Activated CD4-positive, alpha-beta T cell treated with anti-CD3 and anti-CD28 coated beads, Interleukin-2, amount 10 ng/mL, durations not matched to agents 7 days and 5 days (primary cell): ENCODE measurements at places on chromosomes 4 and X.

DNA sequence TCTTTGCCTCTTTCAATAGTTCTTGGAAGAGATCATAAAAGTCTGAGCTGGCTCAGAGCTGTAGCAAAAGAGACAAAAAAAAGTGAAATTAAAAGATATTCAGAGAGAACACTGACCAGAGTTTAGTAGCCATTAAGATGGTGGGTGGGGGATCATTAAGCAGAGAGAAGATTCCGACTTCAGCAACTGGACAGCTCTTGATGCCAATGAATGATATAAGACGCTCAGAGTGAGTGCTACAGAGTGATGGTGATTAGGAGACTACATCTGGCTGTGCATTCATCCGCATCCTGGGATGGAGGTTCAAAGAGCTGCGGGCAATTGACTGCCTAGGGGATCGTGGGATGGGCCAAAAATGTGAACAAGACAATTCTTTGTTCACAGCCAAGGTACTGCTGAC is 178.5 kb downstream of the PACRGL start:
- H3K27ac ChIP-seq: no peak overlapping the region
- no peaks in the 10 kb centered on the region for H3K4me1 ChIP-seq
- no peak overlapping the region for H3K4me3 ChIP-seq
- no peaks in the 10 kb centered on the region for H3K36me3 ChIP-seq
- no peak for DNase-seq
- no peaks in the 10 kb centered on the region for H3K27me3 ChIP-seq

GRCh38 chr4:116688536-116688935 is 396.8 kb downstream of the TRAM1L1 start:
- no peak for DNase-seq
- H3K27me3 ChIP-seq: no peaks in the 10 kb centered on the region
- H3K36me3 ChIP-seq: no peaks in the 10 kb centered on the region
- H3K4me3 ChIP-seq: no peak overlapping the region

DNA sequence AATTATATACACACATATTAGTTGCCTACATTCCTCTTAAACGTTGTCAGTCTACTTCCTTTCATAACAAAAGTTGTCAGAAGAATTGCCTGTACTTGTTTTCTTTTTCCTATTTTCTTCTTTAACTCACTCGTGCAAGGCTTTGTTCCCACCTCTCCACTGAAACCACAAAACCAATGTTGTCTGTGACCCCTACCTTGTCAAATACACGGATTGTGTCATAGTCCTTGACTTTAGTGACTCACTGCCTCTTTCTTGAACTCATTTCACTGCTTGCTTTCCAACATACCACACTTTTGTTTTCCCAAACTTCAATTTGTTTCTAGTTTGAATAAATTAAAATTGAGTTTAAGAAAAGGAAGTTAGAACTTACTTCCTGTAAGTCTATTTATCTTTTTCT is 283.9 kb upstream of the AGA start:
- no peaks in the 10 kb centered on the region for H3K27me3 ChIP-seq
- no peaks in the 10 kb centered on the region for H3K36me3 ChIP-seq
- no peak overlapping the region for H3K27ac ChIP-seq
- H3K4me1 ChIP-seq: no peaks in the 10 kb centered on the region

GRCh38 chr4:184190711-184191110 is 27.0 kb downstream of the ENPP6 start:
- H3K36me3 ChIP-seq: no peaks in the 10 kb centered on the region
- H3K4me3 ChIP-seq: no peak overlapping the region
- no peak overlapping the region for H3K27ac ChIP-seq

DNA sequence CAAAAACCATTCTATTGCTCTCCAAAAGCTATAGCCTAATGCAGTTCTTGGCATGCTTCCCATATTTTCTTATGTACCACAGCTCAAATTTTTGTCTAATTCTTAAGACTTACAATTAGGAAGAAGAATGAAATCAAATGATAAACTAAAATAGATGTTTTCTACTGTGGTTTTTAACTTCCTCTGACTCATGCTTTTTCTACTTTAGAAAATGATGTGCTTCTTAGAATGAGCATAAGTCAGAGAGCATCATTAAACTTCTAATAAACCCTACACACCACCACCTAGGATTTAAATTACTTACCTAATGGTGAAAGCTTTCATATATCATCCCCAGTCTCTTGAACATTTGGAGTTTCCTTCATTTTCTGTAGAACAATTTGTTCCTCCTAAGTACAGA is 217.0 kb upstream of the NDST3 start:
- H3K36me3 ChIP-seq: no peaks in the 10 kb centered on the region
- H3K27ac ChIP-seq: no peak overlapping the region
- H3K27me3 ChIP-seq: no peaks in the 10 kb centered on the region
- peaks cover 4% of the 10 kb centered on the region for H3K4me1 ChIP-seq
